ENCODE measurements at places on chromosomes 3 and 15.

- peak; percentile 94 for DNase-seq
Observed at GRCh38 chr3:20041197-20041780, 1.0 kb downstream of the KAT2B start.

GRCh38 chr3:123547881-123548519 is 36.9 kb downstream of the HACD2 start:
- no peak for DNase-seq

DNA sequence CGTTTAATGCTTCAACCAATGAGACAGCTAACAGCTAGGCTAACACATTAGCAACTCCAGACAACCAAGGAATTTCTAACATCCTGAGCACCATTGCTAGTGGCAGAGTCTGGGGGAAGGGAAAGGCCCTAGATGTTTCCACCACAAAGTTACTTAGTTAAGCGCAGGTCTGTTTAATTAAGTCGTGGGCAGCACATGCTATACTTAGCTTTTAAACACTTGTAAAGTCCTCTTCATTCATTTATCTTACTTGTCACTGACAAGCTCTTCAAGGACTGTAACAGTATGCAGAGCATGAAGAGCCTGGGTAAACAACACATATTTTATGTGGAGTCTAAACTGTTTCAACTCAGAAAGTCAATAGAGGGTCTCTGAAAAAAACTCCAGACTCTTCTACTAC is 221.1 kb upstream of the WNT5A start:
- DNase-seq = no peak

DNA sequence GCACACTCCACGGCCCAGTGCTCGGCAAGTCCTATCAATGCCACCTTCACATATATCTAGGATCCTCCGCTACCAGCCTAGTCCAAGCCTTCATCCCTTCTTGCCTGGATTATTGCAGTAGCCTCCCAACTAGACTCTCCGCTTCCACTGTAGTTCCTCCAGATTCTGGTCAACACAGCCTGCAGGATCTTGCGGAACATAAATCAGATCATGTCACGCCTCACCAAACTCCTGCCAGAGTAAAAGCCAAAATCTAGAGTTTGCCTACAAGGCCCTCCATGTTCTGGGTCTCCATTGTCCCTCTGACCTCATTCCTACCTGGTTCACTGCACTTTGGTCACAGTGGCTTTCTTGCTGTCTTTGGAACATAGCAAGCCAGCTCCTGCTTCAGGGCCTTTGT is 3.6 kb downstream of the BDH1 start:
- no peak for DNase-seq

- no peak for DNase-seq
Observed at GRCh38 chr3:114758831-114759699, 388.0 kb downstream of the ZBTB20 start.

- no peak for DNase-seq
Observed at GRCh38 chr3:42442640-42443039, 32.2 kb upstream of the LYZL4 start.

GRCh38 chr3:126848991-126849390 is 133.9 kb upstream of the PLXNA1 start:
- no peak for DNase-seq

- DNase-seq = no peak
Observed at GRCh38 chr3:43865351-43865750, 174.6 kb downstream of the ABHD5 start.

DNA sequence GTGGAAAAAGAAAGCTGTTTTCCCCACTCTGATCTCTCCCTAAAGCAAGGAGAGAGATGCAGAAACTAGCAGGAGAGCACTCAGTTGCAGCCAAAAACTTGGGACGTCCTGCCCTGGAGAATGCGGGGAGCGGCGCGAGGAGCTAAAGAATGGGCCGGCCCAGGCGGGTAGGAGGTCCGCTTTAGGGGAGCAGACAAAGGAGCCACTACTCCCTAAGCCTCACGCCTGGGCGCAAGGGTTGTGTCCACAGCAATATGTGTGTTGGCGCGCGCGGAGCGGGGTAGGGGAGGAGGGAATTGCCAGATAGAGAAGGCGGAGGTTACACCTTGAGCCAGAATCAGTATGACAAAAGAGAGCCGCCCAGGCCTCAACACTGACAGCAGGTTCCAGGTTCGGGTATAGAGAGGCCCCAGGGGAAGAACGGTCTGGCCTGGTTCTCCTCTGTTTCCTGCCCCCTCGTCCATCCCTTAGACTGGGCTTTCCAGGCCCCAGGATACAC is 2.9 kb downstream of the WNT5A start:
- DNase-seq = peak; percentile 12

DNA sequence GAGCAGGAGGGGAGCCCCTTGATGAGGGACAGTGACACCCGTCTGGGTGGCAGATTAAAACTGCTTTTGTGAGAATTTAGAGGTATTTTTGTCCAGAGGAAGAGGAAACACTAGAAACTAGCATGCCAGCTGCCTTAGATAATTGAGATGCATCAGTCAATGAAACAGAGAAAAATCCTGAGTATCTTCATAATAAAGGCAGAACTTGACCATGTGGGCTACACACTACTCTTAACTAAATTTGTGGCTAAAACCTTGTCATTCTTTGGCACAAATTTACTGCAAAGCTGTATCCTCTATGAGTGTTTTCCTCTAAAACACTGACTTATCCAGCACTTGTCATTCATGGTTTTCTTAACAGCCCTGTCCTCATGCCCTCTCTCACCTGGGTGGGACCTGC is 259.7 kb upstream of the TPM1 start:
- DNase-seq = no peak

DNA sequence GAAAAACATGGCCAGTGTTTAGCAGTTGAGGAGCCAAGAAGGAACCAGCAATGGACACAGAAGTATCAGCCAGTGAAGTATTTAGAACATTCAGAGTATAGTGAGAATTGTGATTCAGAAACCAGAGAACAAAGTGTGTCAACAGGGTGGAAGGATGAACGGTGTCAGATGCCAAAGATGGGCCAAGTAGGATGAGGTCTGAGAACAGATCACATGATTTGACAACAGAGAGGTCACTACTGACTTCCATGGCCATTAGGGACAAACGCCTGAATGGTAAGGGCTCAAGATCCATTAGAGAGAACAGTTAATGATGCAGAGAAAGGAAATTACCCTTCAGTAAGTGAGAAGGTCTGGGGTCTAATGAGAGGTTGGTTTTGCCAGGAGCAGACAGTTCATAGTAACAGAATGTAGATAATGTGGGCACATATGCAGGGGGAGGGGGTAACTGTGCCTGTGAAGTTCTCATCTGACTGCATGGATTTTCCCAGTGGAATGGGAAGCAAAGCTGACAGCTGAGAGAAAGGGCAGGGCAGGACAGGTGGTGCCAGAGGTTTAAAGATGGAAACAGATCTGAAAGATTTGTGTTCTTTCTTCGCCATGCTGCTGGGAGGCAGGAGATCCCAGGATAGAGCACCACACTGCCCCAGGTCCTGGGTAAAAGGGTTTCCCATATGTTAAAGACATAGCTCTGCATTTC is 4.8 kb upstream of the ACAD9 start:
- DNase-seq = no peak

GRCh38 chr15:39783244-39783820 is 691 bp upstream of the FSIP1 start:
- no peak for DNase-seq

- DNase-seq = peak; percentile 27
Observed at GRCh38 chr15:55587321-55588069, 650 bp downstream of the PYGO1 start.

- DNase-seq = no peak
Observed at GRCh38 chr3:55675478-55675877, 188.4 kb upstream of the WNT5A start.

DNA sequence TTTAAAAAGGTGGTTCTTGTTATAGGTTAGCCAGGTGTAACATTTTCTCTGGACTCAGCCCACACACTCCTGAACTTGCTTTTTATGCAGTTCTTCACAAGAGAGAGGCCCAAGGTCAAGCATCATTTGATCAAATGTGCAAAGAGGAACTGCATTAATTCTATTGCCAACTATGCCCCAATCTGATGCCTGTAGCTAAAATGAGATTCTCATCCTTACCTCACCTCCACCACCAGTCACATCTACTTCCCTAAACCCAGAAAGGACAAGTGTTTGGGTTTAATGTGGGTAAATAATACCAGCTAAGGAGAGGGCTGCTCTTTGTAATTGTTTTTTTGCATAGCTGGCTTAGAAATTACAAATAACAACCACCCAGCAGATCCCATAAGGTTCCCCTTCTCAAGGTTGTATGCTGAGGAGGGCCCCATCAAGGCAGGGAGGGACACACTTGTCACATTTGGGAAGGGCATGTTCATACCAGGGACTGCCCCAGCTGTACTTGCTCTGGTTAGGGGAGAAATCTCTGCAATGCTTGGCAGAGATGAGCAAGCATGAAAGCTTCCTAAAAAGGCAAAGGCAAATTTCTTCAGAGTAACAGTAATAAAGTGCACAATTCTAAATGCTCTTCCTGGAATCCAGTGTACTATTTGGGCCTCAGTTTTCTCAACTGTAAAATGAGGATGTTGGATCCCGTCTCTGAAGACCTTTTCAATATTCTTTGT is 76.2 kb downstream of the TGFBR2 start:
- DNase-seq = no peak

GRCh38 chr3:156817646-156818272 is 8.4 kb upstream of the LEKR1 start:
- DNase-seq = no peak

DNA sequence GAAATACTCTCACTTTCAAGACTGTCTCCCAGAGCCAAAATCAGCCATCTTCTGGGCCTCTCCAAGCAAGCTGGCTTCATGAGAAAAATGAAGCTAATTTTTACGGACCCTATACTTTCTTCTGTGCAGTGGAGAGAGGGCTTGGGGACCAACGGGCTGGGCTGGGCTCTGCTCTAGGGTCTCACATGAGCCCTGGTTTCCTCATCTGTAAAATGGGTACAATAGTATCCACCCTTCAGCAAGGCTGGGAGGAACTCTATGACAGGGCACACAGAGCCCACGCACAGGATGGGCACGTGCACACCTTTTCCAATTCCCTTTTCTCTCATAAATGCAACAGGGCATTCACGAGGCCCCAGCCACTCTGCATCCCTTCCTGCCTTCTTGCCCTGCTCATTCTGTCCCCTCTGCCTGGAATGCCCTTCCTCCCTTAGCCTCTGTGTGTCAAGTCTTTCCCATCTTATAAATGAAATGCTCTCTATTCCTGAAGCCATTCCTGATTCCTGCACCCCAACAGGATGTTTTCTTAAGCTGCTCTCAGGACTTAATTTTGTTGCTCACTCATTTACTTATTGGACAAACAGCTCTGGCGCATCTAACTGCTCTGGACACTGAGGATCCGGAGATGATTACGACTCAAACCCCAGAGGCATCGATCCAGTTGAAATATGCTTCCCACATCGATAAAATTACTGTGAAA is 32.9 kb upstream of the SEC13 start:
- DNase-seq = no peak

DNA sequence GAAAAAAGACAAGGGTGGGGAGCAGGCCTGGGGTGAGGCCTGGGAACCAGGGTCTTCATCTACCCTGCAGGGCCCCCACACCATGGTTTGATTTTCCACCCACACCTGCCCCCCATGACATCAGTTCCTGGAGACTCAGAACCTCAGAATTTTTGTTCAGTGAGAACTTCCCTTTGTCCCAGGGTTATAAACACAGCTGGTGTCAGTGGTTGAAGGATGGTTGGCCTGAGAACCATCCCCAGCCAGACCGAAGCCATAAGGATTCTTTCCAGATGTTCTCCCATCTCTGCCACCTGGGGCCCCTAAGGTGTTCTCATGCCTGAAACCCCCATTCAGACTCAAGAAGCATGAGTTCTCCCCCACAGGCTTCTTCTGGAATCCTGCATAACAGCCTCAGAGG is 16.6 kb downstream of the CCDC33 start:
- no peak for DNase-seq

DNA sequence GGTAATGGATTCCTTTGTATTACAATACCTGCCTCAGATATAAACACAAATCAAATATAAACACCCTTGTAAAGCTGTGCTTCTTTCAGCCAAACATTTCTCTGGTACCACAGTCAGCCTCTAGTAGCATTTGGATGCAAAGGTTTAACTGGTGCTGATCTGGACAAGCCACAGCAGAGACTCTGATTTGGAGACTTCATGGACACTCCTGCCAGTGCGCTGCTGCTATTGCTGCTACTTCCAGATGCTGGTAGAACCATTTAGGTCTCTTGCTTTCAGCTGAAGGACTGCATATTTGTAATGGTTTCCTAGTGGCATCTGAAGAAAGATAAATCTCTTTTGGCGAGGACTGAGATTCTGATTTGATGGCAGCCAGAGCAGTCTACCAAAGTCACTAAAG is 36.9 kb downstream of the NCK1 start:
- DNase-seq = no peak

- DNase-seq = no peak
Observed at GRCh38 chr15:76147906-76148570, 88.3 kb downstream of the TMEM266 start.

- no peak for DNase-seq
Observed at GRCh38 chr15:39584266-39584659, 3.4 kb downstream of the THBS1 start.

DNA sequence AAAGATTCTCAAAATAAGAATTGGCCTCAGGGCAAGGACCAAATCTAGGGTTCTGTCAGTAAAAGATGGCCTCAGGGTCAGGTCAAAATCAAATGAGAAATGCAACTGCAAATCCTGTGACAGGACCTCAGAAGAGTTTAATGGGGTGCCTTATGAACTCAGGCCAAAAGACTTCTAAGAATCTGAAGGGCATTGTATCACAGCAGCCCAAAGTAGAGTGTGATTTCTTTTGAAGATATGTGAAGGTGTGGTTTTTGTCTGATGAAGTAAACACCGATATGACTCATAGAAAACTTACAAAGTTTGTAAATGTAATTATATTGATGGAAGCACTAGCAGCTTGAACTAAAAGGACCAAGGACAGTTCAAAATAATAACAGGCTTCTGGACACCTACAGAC is 966.1 kb downstream of the AGBL1 start:
- no peak for DNase-seq

- DNase-seq = no peak
Observed at GRCh38 chr3:188671971-188672370, 499.8 kb upstream of the TPRG1 start.

GRCh38 chr3:107633327-107634098 is 110.8 kb downstream of the BBX start:
- no peak for DNase-seq

GRCh38 chr3:197730200-197730599 is 6.5 kb downstream of the RUBCN start:
- DNase-seq = no peak
